Erythroblast (primary cell): ENCODE measurements at places on chromosomes 6 and 20.

- DNase-seq = peak; percentile 55
Observed at GRCh38 chr6:87277123-87277522, 45.3 kb upstream of the SMIM8 start.

GRCh38 chr6:107156617-107157016, 41.3 kb upstream of the BEND3 start:
- DNase-seq = no peak

- no peak for DNase-seq
Observed at GRCh38 chr6:39057251-39058155, 8.9 kb downstream of the GLP1R start.

GRCh38 chr6:42453654-42454427, 2.1 kb upstream of the TRERF1 start:
- peak; percentile 47 for DNase-seq

- DNase-seq = peak; percentile 58
Observed at GRCh38 chr6:52049252-52050050, 38.0 kb downstream of the PKHD1 start.

- no peak for DNase-seq
Observed at GRCh38 chr20:18628330-18628920, 40.6 kb downstream of the DTD1 start.

GRCh38 chr6:158013904-158014504, 32.3 kb downstream of the SYNJ2 start:
- DNase-seq = no peak

GRCh38 chr6:11718463-11718862, 60.1 kb downstream of the ADTRP start:
- DNase-seq = no peak

DNA sequence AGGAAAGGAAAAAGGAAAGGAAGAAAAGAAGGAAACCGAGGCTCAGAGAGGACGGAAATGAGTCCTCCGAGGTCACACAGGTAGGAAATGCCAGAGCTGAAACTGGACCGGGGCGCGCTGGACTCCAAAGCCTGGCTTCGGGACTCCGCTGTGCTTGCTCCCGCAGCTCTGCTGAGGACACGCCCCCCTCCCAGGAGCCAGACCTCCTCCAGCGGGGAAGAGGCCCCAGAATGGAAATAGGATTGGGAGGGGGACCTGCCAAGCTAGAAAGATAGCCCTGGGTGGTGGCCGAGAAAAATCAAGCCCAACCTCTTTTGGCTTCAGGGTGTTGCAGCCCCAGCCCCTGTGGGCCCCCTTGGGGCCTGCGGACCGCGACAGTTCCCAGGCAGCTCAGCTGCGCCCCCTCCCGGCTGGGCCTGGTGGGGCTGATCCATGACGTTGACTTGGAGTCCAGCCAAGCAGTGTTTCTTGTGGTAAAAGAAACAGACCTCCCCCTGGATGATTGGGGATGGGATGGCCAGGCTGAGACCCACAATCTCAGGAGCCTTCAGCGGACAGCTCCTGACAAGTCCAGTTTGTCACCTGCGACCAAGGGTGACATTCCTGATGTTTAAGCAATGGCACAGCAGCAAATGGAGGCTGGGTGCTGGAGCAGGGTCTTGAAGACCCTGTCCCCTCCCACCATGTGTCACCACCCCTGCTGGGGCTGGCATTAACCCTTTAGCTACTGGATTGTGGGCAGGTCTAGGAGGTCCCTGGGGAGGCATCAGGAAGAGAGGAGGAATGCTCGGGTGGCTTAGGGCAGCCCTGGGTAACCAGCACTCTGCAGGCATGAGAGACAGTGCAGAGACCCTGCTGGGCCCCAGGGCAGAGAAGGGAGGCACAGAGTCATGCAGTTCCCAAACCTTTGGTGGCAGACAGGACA, 55.4 kb downstream of the RIPOR3 start:
- DNase-seq = peak; percentile 85

DNA sequence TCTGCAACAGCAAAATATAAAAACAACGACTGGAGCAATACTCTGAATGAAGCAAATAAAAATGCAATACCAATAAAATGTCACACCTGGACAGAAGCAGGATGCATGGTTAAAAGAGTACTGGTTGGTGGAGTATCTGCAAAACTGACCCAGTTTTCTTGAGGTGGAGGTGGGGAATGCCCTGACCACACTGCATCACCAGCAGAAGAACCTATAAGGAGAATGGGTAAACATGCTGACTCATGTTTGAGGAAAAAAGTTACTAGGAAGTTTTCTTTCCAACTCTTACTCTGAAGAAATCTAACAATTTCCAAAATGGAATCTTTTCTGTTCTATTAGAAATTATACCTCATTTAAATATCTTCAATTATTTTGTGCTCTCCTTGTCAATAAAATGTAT, 43.6 kb downstream of the REPS1 start:
- DNase-seq = no peak

DNA sequence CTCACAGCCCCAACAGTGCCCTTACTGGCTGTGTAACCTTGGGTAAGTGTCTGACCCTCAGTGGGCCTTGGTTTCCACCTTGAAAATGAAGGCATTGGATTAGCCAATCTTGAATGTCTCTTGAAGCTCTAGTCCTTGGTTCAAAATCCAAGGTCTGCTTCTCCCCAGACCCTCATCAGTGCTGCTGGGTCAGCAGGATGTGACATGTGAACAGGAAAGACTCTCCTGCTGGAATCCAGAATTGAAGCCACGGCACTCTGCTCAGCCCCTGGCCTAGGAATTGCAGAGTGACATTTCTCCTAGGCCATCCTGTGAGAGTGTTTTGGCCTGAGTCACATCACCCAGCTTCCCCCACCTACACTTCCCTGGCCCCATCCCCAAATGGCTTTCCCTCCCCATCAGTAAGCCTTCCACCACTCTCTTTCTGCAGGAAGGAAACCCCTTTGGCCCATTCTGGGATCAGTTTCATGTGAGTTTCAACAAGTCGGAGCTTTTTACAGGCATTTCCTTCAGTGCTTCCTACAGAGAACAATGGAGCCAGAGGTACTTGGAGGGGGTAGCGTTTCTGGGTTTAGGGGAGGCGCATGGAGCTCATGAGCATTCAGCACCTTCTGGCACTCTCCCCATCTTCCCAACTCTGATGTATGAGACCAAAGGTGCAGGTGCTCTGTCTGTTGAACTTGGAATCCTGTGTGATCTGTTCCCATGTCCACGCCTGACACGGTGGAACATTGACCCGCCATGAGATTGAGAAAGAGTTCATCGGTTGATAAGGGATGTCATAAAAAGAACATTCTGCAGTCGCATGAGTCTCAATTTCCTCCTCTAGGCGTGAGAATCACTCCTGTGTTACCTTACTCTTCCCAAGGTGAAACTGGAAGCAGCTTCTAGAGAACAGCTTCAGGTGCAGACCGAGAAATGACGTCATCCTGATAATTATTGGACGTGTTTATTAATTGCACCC, 8.8 kb downstream of the POFUT1 start:
- DNase-seq = no peak

DNA sequence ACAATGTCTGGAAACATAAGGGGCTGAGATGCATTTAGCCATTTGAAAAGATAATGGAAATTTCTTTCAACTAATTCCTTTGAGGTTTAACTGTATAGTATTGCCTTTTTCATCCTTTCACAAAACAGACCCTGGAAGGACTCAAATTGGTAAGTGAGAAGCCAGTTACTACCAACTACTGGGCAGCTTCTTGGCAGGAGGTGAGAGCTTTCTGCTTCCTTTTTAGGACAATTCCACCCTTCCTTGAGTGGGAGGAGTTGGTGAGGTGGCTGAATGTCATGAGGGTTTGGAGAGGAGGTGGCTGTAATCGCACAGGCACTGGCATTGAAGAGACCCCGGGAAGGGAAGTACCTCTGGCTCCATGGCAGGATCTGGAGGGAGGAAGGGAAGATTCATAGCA, 341.1 kb downstream of the NRN1 start:
- DNase-seq = no peak

GRCh38 chr6:13641315-13641714, 26.2 kb downstream of the NOL7 start:
- no peak for DNase-seq

GRCh38 chr6:142316791-142317368, 15.1 kb downstream of the ADGRG6 start:
- DNase-seq = no peak

GRCh38 chr6:13504611-13505344, 17.4 kb upstream of the GFOD1 start:
- DNase-seq = no peak

DNA sequence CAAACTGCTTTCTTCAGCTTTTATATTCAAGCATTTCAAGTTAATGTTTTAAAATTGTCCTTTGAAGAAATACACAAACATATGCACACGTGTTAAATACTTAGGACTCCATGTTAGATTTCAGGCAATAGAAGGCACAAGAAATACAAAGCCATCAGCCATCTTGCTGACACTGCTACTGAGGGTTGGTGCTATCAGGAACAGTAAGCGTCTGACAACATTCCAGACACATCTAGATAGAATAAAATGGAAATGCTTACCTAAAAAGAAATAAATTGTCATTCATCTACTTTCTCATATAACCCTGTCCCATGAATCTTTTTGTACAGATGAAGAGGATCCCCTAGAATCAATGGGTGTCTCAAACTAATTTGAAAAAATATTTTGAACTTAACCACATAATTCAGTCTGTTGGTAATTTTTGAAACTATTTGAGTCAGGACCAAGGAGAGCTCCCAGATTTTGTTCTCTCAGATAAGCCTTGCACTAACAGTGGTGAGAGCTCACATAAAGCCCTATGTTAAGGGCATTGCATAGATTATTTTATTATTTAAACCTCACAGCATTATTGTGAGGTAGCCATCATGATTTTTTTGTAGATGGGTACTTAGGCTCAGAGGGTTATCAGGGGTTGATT, 631.1 kb upstream of the POU3F2 start:
- peak; percentile 2 for DNase-seq

DNA sequence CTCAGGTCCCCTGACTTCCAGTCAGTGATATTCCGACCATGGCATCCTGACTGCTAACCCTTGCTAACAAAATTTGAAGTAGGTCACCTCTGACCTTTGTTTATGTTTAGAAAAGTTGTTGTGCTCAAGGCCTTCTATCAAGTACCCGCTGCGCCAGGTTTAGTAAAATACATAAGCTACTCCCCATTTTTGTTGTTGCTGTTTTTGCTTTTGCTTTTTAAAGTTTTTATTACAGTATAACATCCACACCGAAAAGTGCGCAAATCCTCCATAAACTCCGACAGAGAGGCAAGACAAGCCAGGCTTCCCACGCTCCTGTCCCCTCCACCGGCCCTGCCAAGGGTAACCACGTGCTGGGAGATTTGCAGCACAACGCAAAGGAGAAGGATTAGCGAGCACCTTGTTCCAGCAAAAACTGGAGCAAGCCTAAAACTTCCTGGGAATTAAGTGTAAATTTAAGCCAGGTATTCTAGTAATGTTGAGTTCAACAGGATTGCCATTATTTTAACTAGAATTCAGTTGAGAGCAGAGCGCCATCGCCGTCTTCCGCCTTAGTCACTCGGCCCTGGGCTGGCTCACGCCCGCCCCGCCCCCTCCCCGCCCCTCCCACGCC, 17.8 kb upstream of the HMGN4 start:
- DNase-seq = no peak

DNA sequence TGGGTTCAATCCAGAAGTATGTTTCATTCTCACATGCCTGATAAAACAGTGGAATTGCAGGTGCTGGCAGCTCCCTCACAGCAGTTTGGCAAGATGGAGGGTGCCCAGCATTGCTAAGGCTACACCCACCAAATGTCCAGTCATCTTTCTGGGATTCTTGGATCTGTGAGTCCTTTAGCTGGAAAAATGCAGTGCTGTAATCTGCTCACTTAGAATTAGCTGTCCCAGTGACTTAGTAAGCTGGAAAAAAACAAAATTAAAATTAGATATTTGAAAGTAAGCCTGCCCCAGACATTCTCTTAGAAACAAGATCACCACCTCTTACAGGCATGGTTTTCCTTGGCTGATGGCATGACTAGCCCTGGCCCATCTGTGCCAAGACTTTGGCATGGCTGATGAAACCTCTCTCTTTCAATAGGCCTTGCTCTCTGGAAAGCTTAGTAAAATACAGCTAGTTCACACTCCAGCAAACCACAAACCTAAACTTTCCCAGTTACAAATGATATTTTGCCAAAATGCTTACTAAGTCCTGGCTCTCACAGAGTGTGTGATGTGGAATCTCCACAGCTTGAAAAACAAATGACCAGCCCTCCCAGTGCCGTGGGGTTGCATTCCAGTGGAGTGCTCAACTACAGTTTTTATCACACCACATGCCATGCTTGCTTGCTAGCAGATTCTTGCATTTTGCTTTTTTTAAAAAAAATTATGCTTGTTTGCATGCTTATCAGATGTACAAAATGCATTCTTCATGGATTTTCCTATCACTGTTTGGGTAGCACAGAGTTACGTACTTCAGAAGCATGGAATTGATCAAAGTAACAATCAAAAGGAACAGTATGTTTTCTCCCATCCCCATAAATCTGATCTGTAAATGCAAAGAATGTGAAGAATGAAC, 261.5 kb downstream of the EYA4 start:
- DNase-seq = no peak

- no peak for DNase-seq
Observed at GRCh38 chr6:84766799-84767525, 2.6 kb upstream of the TBX18 start.

GRCh38 chr6:150177952-150178520, 35.2 kb downstream of the PPP1R14C start:
- no peak for DNase-seq

GRCh38 chr6:139743664-139744437, 369.4 kb upstream of the CITED2 start:
- DNase-seq = no peak

DNA sequence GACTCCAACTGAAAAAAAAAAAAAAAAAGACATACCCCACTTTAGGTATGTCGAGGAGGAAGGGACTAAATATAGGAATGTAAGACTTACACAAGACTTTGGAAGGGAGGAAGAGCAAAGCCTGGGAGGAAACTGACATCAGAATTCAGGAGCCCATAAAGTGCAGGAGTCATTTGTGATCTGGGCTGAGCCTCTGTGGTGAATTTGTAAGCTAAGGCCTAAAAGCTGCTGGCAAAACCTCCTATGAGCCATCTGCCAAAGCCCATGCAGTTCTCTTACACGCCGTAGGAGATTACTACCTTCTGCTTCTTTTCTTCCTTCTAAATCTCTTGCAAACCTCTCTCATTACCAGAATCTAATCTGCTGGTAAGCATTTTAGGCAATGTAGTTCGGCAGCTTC, 52.0 kb upstream of the THEMIS start:
- no peak for DNase-seq

- DNase-seq = no peak
Observed at GRCh38 chr20:16864069-16864468, 115.9 kb downstream of the OTOR start.

DNA sequence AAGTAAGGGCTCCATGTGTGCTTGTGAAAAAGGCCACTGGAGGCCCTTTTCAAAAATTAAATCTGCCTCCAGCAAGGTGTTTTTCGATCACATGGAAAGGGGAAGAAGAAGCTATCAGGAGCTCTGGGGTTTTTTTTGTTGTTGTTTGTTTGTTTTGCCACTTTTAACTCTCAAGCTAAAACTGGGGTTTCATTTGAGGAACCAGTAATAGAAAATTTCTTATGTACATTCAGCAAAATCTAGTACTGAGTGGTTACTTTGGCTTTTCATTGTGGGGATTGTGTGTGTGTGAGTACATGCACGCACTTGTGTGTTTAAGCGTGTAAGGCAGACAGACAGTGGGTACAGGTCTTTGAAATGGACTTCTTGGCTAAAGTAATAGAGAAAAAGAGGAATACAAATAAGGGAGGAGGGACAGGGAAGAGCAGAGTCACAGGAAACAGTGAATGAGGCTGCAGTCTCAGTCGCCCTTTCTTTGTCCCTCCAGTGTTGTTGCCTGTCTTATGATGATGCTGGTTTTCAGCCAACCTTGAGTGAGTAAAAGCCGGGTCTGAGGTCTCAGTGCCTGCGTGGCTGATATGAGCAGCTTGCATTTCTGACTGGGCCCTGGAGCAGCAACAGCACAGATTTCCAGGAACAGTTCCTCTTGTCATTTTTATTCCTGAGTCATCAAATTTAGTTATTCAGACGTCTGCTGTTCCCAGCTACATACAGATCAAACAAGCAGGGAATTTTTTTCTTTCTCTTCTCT, 26.2 kb downstream of the SLC16A10 start:
- peak; percentile 34 for DNase-seq
